Activated effector memory CD4-positive, alpha-beta T cell treated with anti-CD3 and anti-CD28 coated beads, Interleukin-2, amount 50 U/mL, for 16 hours (primary cell): ENCODE measurements at places on chromosomes 2 and 18.

GRCh38 chr18:23900994-23901393, 113.6 kb upstream of the TTC39C start:
- DNase-seq: no peak

- DNase-seq: no peak
Measured at GRCh38 chr2:59149271-59149670, 908.1 kb upstream of the FANCL start.

DNA sequence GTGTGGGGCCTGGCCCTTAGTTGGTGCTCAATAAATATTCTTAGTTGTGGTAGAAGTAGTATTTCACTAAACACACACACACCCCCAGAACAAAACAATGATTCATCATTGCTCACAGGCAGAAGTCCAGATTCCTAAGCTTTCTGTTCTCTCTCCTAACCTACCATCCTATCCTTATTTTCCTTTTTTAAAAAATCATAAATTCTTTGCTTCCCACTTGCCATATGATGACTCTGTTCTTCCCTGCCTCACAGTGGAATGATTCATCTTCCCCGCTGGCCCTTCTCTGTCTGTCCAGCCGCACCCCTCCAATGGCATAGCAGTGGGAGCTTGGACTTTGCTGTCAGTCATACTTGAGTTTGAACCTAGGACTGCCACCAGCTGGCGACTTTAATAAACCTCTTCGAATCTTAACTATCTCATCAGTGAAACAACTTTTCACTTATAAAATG, 5.2 kb downstream of the EML6 start:
- DNase-seq: no peak

- no peak for DNase-seq
Measured at GRCh38 chr18:64994370-64994769, 756.4 kb upstream of the CDH7 start.

DNA sequence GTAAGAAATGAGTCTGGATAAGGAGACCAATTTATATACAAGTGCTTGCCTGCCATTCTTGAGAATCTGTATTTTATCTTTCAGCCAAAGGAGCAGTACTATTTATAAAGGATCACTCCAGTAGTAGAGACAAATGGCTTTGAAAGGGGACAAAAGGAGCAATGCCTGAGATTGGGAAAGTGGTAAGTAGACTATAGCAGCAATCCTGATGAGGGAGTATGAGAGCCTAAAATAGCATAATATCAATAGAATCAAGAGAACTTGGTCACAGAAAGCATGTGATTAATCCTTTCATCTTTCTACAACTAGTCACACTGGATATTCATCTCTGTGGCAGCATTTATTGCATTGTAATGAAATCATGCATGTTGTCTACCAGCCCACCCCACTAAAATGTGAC, 20.2 kb downstream of the NRXN1 start:
- no peak for DNase-seq

GRCh38 chr18:47883771-47884413, 46.6 kb downstream of the SMAD2 start:
- no peak for DNase-seq

DNA sequence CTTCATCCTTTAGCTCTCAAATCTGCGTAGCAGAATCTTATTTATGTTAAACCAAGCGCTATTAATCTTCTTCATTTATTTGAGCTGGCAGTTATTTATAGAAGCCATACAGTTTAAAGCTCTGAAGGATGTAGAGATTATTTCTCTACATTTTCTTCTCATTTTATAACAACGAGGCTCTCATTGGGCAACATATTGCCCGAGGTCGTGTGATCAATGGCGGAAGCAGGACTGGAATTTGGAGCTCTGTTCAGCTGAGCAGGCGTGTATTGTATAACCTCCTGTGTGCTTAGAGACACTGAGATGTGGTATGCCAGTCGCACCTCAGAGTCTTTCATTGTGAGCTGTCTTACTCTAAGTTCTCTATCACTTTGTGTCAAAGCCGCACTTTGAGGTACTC, 17.5 kb upstream of the DRC1 start:
- no peak for DNase-seq

- no peak for DNase-seq
Measured at GRCh38 chr2:162252153-162252552, 8.9 kb upstream of the FAP start.

- DNase-seq: no peak
Measured at GRCh38 chr2:234111523-234111922, 61.0 kb downstream of the SPP2 start.

- DNase-seq: no peak
Measured at GRCh38 chr2:143706354-143706753, 577.1 kb downstream of the ARHGAP15 start.

DNA sequence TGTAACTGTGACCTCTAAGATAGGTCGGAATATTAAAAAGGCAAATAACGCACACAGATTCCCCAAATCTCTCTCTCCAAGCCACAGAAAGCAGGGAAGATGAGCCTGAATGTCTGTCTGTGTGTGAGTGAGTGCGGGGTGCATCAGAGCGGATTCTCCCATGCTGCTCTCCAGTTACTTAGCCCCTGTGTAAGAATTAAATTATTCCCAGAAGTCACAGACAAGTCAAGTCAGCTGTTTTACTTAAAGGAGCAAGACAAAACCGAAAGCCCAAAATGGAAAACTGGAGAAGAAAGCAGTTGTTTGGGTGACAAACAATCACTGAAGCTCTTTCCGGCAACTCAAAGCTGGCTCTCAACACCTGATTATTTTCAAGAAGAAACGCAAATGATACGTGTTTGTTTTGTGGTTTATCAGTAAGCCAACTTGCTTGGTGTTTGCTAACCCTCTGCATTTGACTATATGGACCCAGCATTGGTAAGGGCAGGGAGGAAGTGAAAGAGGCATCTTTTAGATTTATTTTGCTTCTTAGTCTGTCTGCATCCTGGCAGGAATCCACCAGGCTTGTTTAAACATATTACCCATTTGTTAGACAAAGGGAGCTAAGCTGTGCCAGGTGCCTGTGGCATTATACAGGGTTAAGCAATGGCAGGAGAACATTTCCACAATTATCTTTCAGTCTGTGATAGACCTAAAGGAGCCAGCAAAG, 121.5 kb upstream of the CREB1 start:
- no peak for DNase-seq

DNA sequence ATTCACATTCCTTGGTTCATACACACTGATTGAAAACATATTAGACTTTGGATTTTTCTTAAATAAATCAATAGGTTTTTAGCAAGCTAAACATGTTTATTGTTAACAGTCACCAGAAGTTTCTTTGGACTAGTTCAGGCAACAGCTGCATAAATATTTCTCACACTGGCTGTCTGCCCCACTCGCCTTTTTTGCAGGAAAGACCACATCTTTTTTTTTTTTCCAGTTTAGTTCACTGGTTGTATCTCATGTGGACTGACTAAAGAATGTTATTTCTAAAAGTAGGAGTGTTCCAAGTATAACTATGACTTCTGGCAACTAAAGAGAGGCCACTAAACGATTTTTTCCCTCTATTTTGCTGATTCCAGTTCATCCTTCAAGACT, 31.1 kb downstream of the SLC40A1 start:
- DNase-seq: no peak

- DNase-seq: no peak
Measured at GRCh38 chr18:9827793-9828505, 57.8 kb upstream of the TXNDC2 start.

GRCh38 chr2:46866770-46867246, 48.8 kb downstream of the MCFD2 start:
- DNase-seq: no peak

GRCh38 chr18:43539862-43540261, 262.6 kb upstream of the SYT4 start:
- DNase-seq: no peak

DNA sequence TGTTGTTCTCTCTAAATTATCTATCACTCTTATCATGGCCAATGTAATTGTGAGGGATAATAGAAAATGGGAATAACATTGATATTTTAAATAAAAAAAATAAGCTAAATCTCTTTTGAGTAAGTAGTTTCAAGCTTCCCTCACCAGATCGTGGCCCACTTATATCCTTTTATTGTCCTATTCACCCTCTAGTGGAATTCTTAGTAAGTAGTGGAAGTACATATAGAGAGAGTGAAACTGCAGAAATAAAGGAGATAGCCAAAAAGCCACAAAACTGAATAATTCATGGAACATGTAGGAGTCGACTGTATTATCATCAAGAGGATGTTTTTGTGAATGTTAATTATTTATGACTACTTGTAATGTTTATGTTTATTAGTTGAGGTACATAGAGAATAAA, 66.1 kb upstream of the DTNA start:
- no peak for DNase-seq

DNA sequence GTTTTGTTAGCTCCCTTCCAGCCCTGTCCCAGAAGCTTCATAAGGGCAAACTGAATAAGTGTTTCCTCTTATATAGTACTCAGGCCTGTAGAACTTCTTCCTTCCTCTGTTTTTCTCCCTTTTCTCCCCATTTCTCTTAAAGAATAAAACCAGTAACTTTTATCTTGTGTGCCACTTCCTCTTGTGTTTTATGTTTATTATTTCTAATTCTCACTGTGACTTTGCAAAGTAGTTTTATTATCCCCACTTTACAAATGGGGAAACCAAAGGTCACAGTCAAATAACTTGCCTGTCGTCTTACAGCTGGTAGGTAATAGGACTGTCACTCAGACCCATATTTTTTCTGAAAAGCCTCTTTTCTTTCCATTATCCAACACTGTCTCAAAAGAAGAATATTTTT, 42.4 kb downstream of the RBBP8 start:
- no peak for DNase-seq

- DNase-seq: no peak
Measured at GRCh38 chr18:137327-137726, 21.0 kb upstream of the USP14 start.

- no peak for DNase-seq
Measured at GRCh38 chr2:73952499-73953446, 26.1 kb downstream of the DGUOK start.

DNA sequence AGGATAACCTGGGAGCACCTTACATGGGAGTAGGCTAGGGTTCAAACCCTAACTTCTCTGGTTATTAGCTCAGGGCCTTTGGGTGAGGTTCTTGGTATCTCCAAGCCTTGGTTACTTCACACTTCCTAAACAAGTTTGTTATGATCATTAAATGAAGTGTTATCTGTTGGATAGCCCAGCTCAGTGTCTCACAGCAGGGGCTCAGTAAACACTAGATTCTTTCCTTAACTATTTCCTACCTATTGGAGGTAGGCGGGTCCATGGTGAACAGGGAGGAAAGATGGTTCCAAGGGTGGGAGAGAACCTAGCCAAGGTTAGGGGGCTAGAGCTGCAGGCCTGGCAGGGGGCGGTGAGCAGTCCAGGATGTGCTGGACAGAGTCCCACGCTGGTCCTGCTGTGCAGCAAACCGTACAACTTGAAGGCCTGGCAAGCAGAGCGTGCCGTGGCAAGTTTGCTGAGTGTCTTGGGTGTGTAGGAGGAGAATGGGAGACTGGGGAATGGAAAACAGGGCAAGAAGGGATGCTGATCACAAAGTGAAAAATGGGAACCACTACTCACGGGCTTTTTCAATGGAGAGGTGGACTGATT, 259.1 kb downstream of the PRKCE start:
- DNase-seq: no peak

DNA sequence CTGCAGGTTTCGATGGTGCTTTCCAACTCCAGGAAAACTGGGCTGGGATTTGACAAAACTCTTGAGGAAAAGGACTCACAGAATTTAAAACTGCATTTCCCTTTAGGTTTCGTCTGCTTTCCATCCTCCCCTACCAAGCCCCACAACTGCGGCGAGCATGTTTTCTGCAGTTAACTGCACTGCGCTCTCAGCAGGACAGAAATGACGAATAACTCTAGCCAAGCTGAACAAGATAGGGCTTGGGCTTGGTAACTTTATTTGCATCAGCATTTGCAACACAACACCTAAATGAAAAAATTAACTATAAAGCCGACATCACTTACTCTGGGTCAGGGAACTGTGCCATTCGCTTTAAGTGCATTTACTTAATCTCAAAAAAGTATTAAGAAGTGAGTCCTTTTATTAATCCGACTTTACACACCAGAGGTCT, 669 bp upstream of the PIKFYVE start:
- DNase-seq: peak; percentile 77

GRCh38 chr2:224379986-224380385, 21.9 kb downstream of the FAM124B start:
- DNase-seq: no peak
